ENCODE measurements at places on chromosomes 13 and 19.

- no peak for DNase-seq
These were observed 33.7 kb upstream of the OLFM4 start for GRCh38 chr13:52994865-52995264.

DNA sequence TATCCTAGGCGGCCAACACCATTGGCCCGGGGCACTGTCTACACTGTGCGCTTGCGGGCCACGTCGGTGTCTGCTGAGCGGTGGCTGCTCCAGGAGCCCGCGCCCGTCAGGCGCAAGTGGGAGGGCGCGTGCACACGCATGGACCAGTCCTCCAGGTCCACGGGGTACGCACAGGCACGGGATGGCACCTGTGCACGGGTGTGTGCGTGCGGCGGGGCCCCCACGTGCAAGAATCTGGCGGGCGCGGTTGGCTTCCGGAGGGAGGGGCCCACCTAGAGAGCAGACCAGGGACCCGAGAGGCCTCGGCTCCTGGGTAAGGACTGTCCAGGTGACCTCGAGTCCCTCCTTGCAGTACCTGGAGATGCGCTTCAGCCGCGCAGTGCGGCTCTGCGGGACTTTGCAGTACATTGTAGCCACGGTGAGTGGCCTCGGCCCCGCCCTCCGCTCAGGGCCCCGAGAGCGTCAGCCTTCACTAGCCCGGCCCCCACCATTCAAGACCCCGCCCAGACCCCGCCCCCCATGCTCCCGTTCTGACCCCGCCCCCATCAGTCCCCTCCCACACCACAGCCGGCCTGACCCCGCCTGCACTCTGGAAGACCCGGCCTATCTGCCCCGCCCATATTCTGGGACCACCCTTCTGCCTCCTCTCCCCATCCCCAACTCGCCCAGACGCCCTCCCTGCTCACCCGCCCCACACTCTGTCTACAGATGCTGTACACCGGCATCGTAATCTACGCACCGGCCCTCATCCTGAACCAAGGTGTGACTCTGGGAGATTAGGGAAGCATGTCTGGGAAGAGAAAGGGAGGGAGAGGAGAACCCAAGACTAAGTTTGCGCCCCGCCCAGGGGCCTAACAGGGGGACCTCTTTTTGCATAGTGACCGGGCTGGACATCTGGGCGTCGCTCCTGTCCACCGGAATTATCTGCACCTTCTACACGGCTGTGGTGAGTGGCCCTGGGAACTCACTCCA is 2.3 kb downstream of the SLC5A5 start:
- no peak for DNase-seq

DNA sequence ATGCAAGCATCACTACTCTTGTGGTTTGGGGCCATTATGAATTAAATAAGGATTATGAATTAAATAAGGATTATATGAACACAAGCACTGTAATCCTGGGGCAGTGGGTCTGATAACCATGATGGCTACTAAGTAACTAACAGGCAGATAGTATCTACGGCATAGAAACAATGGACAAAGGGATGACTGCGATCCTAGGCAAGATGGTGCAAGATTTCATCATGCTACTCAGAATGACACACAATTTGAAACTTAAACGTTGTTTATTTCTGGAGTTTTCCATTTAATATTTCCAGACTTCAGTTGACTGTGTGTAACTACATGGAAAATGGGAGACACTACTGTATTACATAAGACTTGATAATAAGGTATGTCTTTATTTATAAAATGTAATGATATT is 15.1 kb downstream of the KCNRG start:
- no peak for DNase-seq

GRCh38 chr13:111614613-111615012 is 294.2 kb downstream of the TEX29 start:
- no peak for DNase-seq

DNA sequence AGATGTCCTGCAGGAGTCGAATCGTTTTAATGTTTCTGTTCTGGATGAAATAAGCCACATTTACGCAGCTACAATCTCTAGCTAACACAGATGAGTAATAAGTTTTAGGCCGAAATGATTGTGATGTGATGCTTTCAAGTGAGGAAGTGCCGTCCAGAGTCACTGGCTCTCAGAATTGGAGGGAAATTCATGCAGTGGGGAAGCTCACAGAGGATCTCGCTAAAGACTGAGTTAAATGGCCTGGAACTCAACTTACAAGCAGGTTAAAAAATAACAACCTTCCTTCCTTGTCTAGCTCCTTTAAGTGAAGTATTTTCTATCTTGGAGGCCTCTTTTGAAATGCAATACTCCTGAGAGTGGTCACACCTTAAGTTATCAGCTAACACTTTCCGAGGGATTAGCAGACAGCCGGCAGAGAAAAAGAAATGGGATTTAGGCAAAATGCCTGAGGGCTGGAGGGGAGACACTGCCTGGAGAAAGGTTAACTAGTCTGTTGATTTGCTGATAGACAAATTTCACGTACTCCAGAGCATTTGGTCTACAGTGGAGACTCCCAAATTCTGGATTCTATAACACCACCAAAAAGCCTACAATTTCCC is 74.2 kb downstream of the IRS2 start:
- no peak for DNase-seq

GRCh38 chr13:100544866-100545683 is 43.5 kb downstream of the GGACT start:
- DNase-seq = no peak

- no peak for DNase-seq
These were observed at the start of gene SCEL for GRCh38 chr13:77535448-77535847. Gene SCEL (plus strand): TSS chr13:77535706. CDS start chr13:77555876, 20,170 bp downstream.

GRCh38 chr13:96662036-96662435 is 332.2 kb downstream of the OXGR1 start:
- no peak for DNase-seq

DNA sequence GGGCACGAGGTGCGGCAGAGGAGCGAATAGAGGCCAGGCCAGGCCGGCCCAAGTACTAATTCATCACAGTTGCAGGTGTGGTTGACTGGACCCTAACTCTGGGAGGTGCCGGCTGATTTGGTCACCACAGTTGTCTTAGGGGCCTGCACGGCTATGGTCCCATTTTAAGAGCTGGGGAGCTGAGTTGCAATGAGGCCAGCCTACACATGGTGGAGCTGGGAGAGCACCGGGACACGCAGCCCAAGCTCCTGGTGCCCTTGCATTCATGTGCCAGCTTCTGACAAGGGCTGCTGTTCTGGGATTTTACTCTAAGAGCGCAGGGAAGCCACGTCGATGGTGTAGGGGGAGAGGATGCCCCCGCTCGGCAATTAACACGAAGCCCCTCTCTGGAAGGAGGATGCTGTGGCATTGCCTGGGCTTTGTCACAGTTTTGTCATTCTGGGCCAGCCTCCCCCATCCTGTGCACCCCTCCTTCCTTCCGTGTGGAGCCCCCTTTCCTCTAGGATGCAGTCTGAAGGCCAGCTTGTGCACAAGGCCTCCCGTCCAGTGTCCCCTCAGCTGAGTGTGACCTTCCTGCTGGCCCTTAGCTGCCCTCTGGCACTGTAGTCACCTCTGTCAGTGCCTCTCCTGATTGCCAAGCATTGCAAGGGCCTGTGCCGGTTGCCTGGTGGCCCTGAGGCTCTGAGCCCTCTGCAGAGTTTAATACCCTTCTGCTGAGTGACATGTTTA is 109.4 kb upstream of the C1QTNF9B start:
- no peak for DNase-seq

GRCh38 chr19:27774827-27775226 is 1438.1 kb downstream of the UQCRFS1 start:
- DNase-seq = no peak

DNA sequence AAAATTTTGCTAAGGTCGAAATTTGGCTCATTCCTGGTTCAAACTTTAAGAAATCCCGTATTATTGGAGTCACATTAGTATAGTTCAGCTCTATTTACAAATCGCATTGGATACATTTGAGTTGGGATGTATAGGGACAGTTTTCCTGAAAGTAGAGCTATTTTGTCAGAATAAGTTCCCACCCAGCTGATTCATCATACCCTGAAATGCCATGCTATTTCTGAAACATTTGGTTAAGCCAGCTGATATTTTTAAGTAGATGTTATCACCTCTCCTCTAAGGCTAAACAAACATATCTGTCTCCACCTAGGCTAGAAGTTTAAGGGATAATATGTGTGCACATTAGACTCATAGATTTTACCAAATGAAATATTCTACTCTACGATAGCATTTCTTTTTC is 226.2 kb upstream of the ARGLU1 start:
- DNase-seq = no peak

GRCh38 chr13:38255600-38255999 is 94.1 kb upstream of the UFM1 start:
- no peak for DNase-seq

DNA sequence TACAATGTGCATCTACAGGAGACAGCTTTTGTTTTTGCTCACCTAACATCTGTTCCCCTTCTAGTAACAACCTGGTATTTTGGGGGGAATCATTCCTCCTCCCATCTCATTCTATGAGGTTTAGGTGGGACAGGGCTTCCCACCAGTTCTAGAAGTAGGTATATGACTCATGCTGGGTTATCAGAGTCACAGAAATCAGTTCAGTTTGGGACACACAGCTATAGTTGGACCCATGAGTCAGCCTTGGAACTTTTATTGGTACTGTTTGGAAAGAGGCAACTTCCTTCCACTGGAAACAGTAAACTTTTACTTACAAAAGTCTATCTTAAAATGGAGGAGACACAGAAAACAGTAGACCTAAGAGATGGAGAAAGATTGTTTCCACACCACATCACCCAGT is 185.5 kb downstream of the DNAJC3 start:
- no peak for DNase-seq

GRCh38 chr13:22148187-22148586 is 477.3 kb downstream of the FGF9 start:
- no peak for DNase-seq

DNA sequence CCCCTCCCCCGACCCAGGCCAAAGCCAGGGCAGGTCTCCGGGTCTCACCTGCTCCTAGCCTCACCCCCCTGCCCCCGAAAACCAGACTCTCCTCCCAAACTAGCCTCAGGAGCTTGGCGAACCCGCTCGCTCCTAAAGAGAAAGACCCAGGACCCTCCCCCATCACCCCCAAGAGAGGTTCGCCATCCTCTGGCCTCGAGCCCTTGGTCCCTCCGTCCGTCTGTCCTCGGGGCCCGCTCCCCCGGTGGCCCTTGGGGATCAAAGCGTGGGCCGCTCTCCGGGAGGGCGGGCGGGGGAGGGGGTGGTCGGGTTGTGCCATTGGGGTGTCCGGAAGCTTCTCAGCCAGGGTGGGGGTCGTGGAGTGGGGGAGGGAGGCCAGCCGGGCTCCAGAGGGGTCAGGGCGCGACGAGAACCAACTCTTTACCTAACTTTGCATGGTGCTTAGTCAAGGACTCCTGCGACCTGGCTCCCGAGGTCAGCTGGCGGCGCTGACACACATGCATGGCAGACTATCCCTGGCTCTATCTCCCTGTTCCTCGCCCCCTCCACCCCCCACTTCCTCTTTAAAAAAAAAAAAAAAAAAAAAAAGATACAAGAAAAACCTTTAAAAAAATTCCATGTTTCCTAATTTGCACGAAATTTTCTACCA is 15.6 kb downstream of the SMIM24 start:
- DNase-seq = no peak

All from NCI-H2107 (cell line).